ENCODE measurements at places on chromosomes 6 and 20. TPM values are rescaled to one million over a fixed set of nuclear protein-coding genes. Genes with fewer than 3 reads are reported as not detected.

Gene GHRH
- not detected for total RNA-seq

Gene RGL2
- 24.6 TPM for total RNA-seq

GRCh38 chr20:24978513-24978912, 14.0 kb downstream of the APMAP start:
- no peak for DNase-seq
- H3K27me3 ChIP-seq, result no peaks in the 10 kb centered on the region
- peaks cover 79% of the 10 kb centered on the region for H3K36me3 ChIP-seq
- no peak overlapping the region for H3K4me3 ChIP-seq
- H3K4me1 ChIP-seq, result peaks cover 6% of the 10 kb centered on the region

- no peaks in the 10 kb centered on the region for H3K27me3 ChIP-seq
- peaks cover 13% of the 10 kb centered on the region for H3K36me3 ChIP-seq
- no peak overlapping the region for H3K27ac ChIP-seq
- no peak for DNase-seq
Observed at GRCh38 chr20:57611586-57612311, 8.5 kb downstream of the ZBP1 start.

DNA sequence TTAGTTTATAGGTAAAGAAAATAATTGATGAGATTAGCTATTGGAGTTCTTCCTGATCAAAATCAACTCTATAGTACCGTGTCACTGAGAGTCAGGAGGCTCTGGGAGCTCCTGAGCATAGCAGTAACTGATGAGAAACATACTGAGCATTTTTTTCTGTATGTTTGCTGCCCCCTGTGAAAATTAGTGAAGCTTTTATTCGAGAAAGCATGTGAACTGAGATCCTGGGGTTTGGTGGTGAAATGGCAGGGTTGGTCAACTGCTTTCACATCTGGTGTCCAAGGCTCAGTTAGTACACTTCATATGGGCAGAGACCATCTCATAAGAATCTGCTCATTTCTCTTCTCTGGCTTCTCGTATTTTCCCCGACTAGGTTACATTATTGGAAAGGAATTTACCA, 4.1 kb upstream of the ABT1 start:
- no peak overlapping the region for H3K27ac ChIP-seq
- H3K4me1 ChIP-seq, result peaks cover 10% of the 10 kb centered on the region
- H3K4me3 ChIP-seq, result no peak overlapping the region
- no peak for DNase-seq
- no peaks in the 10 kb centered on the region for H3K36me3 ChIP-seq

- no peaks in the 10 kb centered on the region for H3K4me1 ChIP-seq
- no peak overlapping the region for H3K27ac ChIP-seq
- no peak overlapping the region for H3K4me3 ChIP-seq
- H3K36me3 ChIP-seq, result no peaks in the 10 kb centered on the region
Observed at GRCh38 chr6:121603486-121603885, 168.0 kb downstream of the GJA1 start.

- DNase-seq, result no peak
- peak overlapping the region; percentile 99 for H3K27ac ChIP-seq
- peaks cover 20% of the 10 kb centered on the region for H3K36me3 ChIP-seq
- peak overlapping the region; percentile 97 for H3K4me3 ChIP-seq
Observed at GRCh38 chr6:30213667-30213956, 406 bp upstream of the TRIM26 start.

GRCh38 chr6:70225055-70225454, 77.8 kb downstream of the COL9A1 start:
- no peaks in the 10 kb centered on the region for H3K36me3 ChIP-seq
- no peak for DNase-seq
- H3K27ac ChIP-seq, result no peak overlapping the region
- H3K27me3 ChIP-seq, result peaks cover 3% of the 10 kb centered on the region
- no peak overlapping the region for H3K4me3 ChIP-seq

- DNase-seq, result no peak
- H3K36me3 ChIP-seq, result no peaks in the 10 kb centered on the region
- no peak overlapping the region for H3K4me3 ChIP-seq
- H3K4me1 ChIP-seq, result peaks cover 22% of the 10 kb centered on the region
- H3K27ac ChIP-seq, result no peak overlapping the region
Observed at GRCh38 chr6:2165286-2165685, 80.1 kb downstream of the GMDS start.

- H3K36me3 ChIP-seq, result no peaks in the 10 kb centered on the region
- H3K27me3 ChIP-seq, result no peaks in the 10 kb centered on the region
- H3K27ac ChIP-seq, result no peak overlapping the region
- H3K4me3 ChIP-seq, result no peak overlapping the region
- H3K4me1 ChIP-seq, result no peaks in the 10 kb centered on the region
Observed at GRCh38 chr20:15619341-15619740, 953.9 kb downstream of the KIF16B start.
